Iris pigment epithelial cell (primary cell): ENCODE measurements at places on chromosomes 6 and 20.

- DNase-seq, result no peak
These were observed 136.5 kb downstream of the BTBD9 start for GRCh38 chr6:38503032-38503773.

- peak; percentile 84 for DNase-seq
These were observed 113.9 kb upstream of the PRSS16 start for GRCh38 chr6:27133281-27134227.

DNA sequence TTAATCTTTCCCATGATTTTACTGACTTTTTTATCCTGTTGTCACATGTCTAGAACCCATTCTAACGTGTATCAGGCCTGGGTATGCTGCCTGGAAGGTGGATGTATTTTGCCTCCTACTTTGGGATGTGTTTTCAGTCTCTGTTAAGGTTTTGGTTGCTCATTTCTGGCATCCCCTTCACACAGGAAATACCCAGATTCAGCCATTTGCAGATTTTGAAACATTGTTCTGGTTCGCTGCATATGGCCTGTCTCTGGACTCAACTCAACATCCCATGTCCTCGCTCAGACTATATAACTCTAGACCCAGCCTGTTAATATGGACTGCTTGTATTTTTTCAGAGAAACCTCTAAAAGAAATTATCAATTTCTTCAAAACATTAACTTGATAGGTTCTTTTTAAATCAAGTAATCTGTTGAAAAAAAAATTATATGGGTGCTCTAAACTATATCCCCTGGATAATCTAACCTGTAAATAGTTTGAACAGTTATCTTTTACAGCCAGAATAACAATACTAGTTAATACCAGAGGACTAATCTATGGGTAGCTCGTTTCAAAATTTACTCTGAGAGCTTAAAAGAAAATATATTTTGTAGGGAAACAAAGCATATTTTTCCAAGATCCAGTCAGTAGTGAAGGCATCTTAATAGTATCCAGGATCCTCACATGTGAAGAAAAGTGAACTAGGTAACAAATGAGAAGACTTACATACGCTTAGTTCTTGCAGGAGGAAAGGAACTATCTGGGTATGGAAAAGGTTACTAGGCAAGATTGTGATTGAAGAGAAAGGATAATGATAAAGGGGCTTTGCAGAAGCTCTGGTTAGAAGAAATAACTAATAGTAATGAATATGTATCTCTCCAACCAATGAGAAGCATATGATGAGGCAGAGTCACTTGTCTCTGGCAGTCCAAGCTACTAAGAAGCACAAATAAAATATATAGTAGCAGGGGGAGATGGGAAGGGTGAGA is 23.4 kb upstream of the HLA-DQB1 start:
- DNase-seq, result peak; percentile 43

- DNase-seq, result no peak
These were observed 1.5 kb downstream of the FAM162B start for GRCh38 chr6:116763906-116764628.

GRCh38 chr6:167549213-167549612 is 224.3 kb downstream of the TTLL2 start:
- no peak for DNase-seq

DNA sequence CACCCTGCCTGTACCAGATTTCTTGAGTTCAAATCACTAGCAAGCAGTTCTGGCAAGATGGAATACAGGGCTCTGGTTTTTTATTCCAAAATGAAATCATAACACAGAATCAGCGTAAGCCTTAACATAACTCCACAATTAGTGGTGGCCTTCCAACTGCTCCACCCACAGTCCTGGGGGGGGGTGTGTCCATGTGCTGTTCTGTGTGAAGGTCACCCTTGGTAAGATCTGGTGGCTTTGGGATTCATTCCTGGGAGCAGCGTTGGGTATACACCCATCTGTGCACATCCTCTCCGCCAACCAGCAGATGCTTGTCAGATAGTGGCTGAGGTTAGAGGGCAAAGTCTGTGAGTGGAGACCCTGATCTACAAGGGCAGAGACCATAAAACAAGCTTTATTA is 49.9 kb upstream of the CD83 start:
- no peak for DNase-seq

GRCh38 chr6:9467741-9468140 is 947.1 kb downstream of the TFAP2A start:
- DNase-seq, result peak; percentile 87

DNA sequence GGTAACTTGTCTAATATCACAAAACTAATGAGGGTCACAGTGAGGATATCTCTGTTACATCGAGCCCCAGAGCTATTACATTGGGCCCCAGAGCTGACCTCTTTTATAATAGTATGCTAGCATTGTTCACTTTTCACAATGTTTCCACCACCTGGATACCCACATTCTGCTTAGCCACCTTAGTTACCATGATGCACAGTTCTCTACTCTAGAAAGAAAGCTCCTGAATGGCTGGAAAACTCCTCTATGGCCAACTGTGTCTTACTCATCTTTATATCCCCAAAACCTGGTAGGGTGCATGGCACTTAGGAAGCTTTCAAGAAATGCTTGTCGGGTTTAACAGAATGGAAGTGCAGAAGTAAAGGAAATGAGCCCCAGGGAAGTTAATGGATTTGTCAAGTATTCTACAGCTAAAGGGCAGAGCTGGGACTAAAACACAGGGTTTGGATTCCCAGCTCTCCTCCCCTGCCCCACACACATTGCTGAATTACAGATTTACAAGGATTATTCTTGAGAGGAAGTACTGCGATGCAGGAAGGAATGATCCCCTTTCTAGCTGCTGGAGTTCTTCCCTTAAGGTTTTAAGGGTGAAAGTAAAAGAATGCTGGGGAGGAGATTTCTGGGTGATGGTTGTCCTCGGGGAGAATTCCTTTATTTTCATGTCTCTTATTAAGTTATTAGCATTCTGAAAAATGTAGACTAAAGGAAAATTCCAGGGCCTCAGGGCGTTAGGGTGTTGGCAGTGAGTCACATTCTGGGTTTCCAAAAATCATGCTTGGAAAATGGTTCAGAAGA is 16.1 kb upstream of the HINT3 start:
- DNase-seq, result no peak

- DNase-seq, result peak; percentile 15
These were observed 177.7 kb downstream of the MRPL14 start for GRCh38 chr6:43949551-43949991.

DNA sequence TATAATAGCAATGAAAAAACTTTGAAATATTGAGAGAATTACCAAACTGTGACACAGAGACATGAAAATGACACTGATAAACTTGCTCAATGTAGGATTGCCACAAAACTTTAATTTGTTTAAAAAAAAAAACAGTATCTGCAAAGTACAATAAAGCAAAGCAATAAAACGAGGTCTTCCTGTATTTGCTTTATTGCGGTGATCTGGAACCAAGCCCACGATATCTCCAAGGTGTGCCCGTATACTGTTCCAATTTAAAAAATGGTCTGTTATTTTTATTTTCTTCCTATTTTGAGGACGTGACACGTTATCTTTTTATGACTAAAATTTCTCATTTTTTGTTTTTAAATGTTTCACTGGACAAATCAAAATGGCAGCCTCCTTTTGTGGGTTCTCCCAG is 25.5 kb downstream of the EYA2 start:
- DNase-seq, result no peak

- no peak for DNase-seq
These were observed 160.0 kb downstream of the SOD2 start for GRCh38 chr6:159533016-159533415.

DNA sequence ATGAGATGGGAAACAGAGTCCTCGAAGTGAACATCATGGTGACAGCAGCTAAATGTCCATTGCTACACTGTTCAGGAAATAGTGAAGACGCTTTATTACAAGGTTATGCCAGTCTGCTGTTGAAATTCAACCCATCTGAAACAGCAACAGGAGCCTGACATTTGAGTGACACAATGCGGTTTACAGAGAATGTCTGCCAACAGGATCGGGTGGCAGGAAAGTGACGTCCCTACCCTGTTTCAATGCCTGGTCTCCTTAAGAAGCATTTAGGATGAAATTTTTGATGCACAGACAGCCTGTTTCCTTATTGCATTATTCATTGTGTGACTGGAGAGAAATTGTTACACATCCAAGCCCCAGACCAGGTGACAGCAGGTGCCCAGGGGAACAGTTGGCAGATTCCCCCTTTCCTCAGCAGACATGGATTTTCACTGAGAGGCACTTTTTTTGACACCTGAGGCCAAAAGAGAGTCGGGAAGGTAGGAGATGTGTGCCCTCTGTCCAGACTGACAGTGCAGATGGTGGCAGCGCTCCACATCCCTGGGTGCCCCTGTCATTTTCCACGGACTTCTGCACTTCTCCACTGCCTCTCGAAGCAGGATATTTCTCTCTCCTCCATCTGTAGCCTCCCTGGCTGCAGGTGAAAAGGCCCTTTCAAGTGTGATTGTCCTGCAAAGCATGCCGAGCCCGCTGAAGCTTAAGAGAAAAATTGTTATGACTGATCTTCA is 87.9 kb downstream of the BFSP1 start:
- no peak for DNase-seq

DNA sequence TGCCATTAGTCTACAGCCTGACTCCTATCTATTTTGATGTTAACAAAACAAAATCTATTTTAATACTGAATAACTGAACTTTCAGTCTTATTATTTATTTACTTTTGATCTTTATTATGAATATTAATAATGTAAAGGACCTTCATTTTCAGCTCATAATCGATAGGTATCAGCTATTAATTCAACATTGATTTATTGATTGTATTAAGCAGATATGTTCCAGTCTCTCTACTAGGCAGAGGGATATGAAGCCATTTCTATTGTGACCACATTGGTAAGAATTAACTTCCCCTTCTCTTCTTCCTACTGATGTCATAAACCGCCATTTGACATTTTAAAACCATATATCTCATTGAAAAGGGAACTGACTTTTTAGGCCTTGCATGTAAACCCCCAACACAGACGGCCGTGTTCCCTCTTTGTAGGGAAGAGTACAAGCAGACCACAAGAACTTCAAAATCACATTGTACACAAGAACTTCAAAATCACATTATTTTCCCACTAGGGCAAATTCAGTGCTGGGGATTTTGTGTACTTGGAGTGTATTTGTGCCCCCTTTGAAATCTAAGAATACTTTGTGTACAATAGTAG is 69.5 kb upstream of the FABP7 start:
- no peak for DNase-seq

DNA sequence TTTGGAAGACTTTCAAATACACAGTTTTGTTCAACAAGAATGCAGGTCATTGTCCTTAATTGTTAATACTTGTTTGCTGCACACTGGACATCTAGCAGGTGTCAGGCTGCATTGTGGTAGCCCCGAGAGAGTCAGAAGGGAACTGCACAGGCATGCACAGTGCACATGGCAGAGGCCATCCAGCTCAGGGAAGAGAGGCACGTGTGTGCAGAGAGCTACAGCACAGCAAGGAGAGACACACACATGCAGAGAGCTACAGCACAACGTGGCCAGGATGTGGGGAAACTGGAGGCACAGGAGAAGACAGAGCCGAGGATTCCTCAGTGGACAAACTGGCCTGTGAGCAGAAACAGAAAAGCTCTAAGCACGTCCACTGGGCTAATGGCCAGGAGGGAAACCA is 272.0 kb downstream of the SMOC2 start:
- no peak for DNase-seq

GRCh38 chr6:41892921-41893564 is 2.1 kb downstream of the USP49 start:
- DNase-seq, result no peak

DNA sequence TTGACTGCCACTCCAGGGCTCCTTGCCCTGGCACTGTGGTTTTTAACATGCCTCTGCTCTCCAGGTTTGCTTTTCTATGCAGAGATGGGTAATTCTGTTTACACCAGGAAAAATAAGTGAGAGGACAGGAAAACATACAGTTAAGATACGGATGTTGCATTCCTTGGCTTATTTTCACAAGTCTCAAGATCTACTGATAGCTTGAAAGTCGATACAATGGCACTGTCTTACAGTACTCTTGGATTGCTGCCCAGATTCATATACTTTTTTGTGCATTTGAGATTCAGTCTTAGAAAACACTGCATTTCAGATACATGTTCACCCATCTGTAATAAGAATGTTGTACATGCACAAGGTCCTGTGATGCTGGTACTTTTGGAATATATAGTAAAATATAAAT is 159.6 kb upstream of the FLRT3 start:
- no peak for DNase-seq

DNA sequence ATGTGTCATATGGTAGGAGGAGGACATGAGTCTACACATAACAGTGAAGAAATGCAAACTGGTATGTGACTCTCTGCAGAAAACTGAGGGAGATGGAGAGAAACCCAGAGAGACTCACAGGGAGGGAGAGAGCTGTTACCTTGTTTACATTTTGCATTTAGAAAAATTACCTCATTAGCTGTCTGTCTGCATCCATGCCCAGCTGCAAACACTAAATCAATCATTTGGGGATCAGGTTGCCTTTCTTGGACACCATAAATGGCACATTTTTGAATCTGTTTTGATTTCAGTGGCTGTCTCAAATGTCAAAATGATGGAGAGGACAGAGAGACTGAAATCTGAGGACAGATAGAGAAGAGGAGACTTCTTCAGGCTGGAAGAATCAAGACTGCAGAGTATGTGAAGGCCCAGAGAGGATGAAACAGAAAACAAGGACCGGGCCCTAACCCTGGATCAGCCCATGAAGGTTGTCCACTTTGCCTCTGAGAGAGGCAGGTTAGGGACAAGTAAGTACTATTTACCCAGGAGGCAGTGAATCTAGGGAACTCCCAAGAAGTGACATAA is 92.2 kb downstream of the UNC5CL start:
- DNase-seq, result no peak

DNA sequence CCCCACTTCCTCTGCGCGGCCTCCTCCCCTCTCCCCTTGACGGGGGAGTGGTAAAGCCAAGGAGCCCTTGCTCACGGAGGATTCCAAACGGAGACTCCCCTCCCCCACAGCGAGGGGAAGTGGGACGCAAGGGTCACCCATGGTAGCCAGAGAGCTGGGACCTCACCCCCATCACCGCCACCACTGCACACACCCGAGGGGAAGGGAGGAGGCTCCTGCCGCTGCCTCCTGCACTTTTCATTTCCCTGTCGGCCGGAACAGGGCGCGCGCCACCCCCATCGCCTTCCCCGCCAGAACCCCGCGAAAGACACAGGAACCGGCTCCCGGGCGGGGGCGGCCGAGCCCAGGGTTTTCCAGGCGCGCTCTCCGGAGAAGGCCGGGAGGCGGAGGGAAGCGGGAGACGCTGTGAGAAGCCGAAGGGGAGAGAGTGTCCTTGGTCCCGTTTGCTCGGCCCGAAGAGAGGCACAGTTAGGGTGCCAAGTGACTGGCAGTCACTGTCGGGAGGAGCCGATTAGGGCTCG is 789 bp downstream of the CCND3 start:
- peak; percentile 44 for DNase-seq
